IPS DF 19.7 (cell line): ENCODE measurements at places on chromosomes 3 and 15.

DNA sequence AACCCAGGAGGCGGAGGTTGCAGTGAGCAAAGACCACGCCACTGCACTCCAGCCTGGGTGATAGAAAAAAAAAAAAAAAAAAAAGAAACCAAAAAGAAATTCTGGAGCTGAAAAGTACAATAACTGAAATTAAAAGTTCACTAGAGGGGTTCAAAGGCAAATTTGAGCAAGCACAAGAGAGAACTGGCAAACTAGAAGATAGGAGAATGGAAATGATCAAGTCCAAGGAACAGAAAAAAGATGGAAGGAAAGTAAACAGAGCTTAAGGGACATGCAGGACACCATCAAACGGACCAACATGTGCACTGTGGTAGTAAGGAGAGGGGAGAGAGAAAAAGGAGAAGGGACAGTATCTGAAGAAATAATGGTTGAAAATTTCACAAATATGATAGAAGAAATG, 12.9 kb downstream of the SNX4 start:
- no peak for DNase-seq

GRCh38 chr15:71093054-71094024, 21.9 kb upstream of the THSD4 start:
- no peak for DNase-seq

DNA sequence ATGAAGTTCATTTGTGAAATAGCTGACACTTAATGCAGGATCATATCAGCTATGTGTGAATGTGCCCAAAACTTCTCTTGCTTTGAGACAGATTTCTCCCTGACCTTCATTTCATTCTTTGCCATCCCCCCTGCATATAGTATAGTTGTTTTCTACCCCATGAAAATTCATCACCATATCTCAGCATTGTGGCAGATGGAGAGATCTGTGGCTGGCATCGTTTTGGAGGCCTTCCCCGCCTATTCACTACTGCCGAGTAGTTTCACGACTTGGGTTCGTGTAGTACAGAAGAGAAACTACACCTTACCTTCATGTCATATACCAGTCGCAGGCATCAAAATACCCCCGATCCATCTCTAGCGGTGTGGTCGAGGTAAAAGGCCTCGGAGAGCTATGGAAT, 66.2 kb upstream of the SELENOK start:
- no peak for DNase-seq

DNA sequence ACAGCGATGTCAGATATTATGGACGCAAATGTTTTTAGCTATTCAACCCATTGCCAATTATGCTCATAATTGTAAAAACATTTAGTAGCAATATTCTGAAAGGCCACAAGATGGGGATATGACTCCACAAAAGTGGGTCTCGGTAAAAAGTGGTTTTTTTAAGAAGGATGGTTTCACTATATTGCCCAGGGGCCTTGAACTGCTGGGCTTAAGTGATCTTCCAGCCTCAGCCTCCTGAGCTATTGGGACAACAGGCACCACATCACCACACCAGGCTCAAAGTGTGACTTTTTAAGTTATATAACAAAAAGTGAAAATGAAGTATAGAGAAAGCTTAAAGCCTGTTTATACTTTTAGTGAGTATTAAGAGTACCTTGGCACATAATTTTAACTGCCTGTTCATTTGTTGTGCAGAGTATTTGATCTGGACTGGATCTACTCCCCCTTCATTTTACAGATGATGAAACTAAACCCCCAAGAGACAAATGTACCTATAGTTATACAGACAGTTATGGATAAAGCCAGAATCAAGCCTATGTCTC, 9.4 kb downstream of the NAA50 start:
- no peak for DNase-seq

DNA sequence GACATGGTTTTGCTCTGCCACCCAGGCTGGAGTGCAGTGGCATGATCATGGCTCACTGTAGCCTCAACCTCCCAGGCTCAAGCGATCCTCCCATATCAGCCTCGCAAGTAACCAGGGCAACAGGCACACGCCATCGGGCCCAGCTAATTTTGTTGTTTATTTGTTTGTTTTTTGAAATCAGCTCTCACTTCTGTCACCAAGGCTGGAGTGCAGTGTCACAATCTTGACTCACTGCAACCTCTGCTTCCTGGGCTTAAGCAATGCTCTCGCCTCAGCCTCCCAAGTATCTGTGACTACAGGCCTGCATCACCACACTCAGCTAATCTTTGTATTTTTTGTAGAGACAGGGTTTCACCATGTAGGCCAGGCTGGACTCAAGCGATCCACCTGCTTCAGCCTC, 26.3 kb upstream of the PLCH1 start:
- DNase-seq, result no peak

GRCh38 chr3:14744556-14744955, 69.6 kb downstream of the C3orf20 start:
- DNase-seq, result no peak

DNA sequence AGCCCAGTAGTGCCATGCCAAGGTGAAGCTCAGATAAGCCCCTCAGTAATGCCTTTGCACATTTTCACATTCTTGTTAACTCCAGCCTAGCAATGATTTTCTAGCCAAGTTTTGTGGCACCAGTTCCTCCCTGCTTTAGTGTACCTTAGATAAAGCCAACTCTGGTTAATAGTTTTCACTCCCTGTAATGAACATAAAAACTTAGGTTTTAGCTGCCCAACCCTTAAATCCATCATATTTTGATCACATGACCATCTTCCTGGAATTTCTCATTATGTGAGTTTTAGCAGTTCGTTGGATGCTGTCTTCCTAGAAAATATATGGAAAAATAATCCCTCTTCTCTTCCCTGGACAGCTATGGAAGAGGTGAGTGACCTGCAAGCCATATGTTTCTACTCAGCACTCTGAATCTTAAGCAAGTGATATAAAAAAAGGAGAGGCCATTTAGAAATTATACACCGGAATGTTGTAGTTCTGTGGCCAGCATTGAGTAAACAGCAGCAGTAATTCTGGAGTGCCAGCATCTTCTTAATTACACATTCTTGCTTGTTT, 62.2 kb upstream of the P2RY1 start:
- no peak for DNase-seq

DNA sequence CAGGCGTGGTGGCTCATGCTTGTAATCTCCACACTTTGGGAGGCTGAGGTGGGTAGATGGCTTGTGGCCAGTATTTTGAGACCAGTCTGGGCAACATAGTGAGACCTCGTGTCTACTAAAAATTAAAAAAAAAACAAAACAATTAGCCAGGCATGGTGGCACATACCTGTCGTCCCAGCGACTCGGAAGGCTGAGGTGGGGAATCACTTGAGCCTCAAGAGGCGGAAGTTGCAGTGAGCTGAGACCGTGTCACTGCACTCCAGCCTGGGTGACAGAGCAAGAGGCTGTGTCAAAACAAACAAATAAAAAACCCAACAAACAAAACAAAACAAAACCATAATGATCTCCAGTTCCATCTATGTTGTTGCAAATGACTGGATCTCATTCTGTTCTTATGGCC, 341.3 kb upstream of the CFAP20DC start:
- no peak for DNase-seq

GRCh38 chr15:89419370-89419984, 76.9 kb downstream of the RHCG start:
- DNase-seq, result no peak

GRCh38 chr3:122918576-122919290, 108.8 kb downstream of the SEMA5B start:
- DNase-seq, result no peak

- DNase-seq, result no peak
Observed at GRCh38 chr15:85495096-85495495, 114.7 kb downstream of the AKAP13 start.

- DNase-seq, result no peak
Observed at GRCh38 chr3:192825216-192825615, 92.4 kb downstream of the MB21D2 start.

GRCh38 chr3:186598108-186598784, 14.6 kb upstream of the AHSG start:
- no peak for DNase-seq

DNA sequence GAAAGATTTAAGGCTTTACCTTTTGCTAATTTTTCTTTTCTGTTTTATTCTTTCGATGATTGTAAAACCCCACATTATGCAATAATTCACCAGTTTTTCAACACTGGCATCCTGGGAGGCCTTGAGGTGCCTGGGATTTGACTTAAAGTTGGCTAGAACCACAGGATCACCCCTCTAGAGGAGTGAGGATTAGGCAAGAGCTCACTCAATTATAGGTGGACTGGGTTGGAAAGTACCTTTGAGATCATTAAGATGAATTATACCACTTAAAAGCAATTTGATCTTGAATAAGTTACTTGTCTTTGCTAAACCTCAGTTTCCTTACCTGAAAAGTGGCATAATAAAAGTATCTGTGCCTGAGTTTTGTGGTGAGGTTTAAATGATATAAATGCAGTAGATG, 212.8 kb upstream of the TPRG1 start:
- no peak for DNase-seq

DNA sequence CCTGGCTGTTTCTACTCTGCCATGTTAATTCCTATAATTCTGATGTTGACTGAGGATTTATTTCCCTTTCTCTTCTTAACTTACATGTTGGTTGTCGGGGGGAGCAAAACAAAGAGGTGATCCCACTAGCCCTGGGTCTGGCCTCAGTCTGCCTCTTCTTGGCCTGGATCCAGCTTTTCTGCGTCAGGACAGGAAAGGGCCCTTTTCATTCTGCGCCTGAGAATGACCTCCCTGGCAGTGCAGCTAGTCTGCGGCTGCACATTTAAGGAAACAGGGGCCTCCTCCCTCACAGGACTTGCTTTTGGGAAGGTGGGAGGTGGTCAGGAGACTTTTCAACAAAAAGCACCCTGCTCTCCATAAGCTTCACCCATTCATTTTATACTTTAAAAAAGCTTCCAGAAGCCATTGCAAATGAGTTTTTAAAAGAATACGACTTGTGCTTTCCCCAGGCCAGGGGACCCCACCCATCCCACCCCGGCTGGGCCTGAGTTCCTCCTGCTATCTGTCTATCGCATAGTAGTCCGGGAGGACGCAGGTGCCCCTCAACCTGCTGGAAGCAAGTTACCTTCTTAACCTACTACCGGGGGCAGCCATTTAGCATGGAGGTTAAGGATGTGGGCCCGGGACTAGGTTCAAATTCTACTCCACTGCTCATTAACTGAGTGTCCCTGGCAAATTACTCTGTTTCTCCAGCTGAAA, 21.3 kb upstream of the EHD4 start:
- no peak for DNase-seq

GRCh38 chr3:42134867-42135464, 43.8 kb downstream of the TRAK1 start:
- no peak for DNase-seq

DNA sequence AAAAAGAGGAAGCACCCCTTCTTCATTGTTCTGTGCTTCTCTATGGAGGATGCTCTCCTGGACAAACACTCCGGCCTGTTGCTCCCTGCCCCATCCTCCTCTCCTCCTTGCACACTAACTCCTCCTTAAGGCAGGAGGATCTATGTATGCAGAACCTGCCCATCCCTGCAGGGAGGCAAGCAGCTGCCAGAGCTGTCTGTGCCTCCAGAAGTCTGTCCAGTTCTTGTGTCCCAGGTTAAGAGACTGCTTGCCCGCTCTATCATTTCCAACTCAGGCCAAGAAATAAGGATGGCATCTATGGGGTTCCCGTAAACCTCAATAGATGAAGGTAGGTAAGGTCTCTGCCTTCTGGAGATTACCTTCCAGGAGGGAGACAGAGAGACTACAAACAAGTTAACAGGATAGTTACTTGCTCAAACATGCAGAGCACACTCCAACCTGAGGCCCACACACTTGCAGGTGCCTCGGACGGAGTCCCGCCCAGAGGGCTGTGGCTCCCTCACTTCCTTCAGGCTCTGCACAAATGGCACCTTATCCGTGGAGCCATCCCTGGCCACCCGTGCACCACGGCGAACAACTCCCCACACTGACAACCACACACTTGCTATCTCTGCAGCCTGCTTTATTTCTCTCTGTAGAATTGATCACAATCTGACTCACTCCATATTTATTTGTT, 6.9 kb downstream of the XXYLT1 start:
- no peak for DNase-seq

DNA sequence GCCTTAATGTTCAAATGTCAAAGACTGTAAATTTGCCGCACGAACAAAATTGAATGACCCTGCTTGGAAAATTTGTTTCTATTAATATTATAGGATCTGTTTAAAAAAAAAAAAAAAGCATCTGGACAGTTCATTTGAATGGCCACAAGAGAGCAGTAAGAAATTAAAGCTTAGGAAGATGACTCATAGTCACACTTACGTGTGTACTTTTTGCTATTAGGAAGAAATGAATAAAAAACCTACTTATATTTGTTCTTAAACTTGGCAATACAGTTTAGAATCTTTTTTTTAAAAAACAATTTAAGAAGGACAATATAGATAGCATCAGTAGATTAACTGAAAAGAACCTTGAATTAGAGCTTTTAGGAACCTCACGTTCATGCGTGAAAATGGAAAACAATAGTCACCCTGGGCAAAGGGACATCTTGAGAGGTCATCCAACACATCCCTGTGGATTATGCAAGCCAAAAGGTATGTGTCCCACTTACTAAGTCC, 621.8 kb downstream of the MECOM start:
- no peak for DNase-seq

- DNase-seq, result no peak
Observed at GRCh38 chr15:90701880-90702630, 15.1 kb upstream of the BLM start.

- no peak for DNase-seq
Observed at GRCh38 chr3:122773944-122774509, 19.6 kb downstream of the HSPBAP1 start.

- no peak for DNase-seq
Observed at GRCh38 chr3:38988955-38989354, 62.8 kb downstream of the SCN11A start.

GRCh38 chr3:71397046-71397445, 186.5 kb downstream of the FOXP1 start:
- DNase-seq, result no peak

DNA sequence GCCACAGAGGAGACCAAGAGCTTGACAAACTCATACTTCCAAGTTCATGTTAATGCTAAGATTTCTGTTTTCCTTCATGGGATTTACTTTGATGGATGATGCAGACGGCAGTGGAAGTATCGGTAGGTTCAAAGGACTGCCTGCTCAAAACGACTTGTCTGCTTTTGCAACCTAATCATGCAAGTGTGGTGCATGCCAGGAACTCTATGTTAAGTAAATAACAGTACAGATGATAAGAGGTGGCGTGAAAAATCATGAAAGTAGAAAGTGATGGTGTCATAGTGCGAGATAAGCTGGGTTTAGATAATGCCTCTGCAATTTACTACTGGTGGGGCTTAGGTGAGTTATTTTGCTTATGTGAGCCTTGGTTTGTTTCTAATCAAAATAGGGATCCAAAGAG, 14.7 kb upstream of the LMCD1 start:
- no peak for DNase-seq

GRCh38 chr15:89143503-89144162, 55.4 kb downstream of the ABHD2 start:
- DNase-seq, result no peak

- no peak for DNase-seq
Observed at GRCh38 chr15:70327856-70328678, 230.3 kb upstream of the TLE3 start.
